PC-3 (cell line): ENCODE measurements at places on chromosomes 6 and 20. TPM values are rescaled to one million over a fixed set of nuclear protein-coding genes. Genes with fewer than 3 reads are reported as not detected.

PRRT1 gene
- total RNA-seq: 1.5 TPM in 1 of 2 replicates, not detected in the other

GSTA4 gene
- total RNA-seq: 10.1 and 20.9 TPM in 2 replicates

- no peaks in the 10 kb centered on the region for H3K4me1 ChIP-seq
- no peak overlapping the region for H3K27ac ChIP-seq
- peaks cover 56% of the 10 kb centered on the region for H3K36me3 ChIP-seq
- H3K4me3 ChIP-seq: no peak overlapping the region
Measured at GRCh38 chr20:34294563-34294962, 8.6 kb downstream of the AHCY start.

DNA sequence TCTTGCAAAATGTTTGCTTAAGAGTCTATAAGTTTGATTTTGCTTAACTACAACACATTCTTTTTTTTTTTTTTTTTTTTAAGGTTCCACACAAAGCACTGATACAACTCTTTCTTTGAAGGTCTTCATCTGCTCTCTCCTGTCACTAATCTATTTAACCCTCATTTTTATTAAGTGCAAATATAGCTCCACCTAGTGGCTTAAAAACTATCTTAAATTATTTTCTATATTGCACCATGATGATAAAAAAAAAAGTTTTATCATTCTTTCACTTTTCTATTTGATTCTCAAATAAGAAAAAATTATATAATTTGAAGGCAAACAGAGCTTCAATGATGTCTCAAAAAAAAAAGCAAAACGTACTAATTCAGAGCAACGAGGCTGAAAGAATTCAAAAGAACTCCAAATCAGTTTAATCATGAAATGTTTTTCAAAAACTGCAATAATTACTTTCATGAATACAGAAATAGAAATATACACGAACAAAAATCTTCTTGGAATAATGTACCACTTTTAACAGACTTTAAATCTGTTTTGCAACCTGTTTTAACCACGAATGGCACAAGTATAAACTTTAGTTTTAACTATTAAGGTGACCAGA lies 12.8 kb downstream of the ESF1 start:
- no peaks in the 10 kb centered on the region for H3K27me3 ChIP-seq
- no peak overlapping the region for H3K27ac ChIP-seq
- H3K4me1 ChIP-seq: no peaks in the 10 kb centered on the region

- H3K27me3 ChIP-seq: no peaks in the 10 kb centered on the region
- no peaks in the 10 kb centered on the region for H3K36me3 ChIP-seq
Measured at GRCh38 chr6:11323666-11324452, 91.4 kb upstream of the NEDD9 start.

BPIFB4 gene
- not detected in 2 replicates for total RNA-seq

DNA sequence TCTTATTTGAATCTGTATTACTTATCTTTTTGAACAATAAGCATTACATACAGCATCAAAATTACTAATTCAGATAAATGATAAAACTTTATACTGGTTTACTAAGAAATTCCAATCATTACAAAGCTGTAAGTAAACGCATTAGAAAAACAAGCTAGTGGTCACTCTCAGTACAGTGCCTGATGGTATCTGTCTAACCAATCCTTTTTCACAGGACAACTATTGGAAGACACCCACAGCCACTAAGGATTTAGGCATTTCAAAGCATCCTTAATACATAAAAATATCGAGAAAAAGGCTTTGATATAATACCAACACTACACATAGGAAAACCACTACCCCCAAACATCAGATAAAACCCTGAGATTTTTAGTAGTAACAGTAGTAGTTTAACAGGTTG lies 2.6 kb downstream of the CD164 start:
- no peaks in the 10 kb centered on the region for H3K27me3 ChIP-seq
- H3K4me3 ChIP-seq: peak overlapping the region; percentile 95
- H3K27ac ChIP-seq: no peak overlapping the region
- H3K4me1 ChIP-seq: peaks cover 22% of the 10 kb centered on the region
- DNase-seq: peak; percentile 13

- H3K27me3 ChIP-seq: no peaks in the 10 kb centered on the region
- no peaks in the 10 kb centered on the region for H3K4me1 ChIP-seq
- no peak within 1 kb of the TSS for H3K27ac ChIP-seq
- H3K36me3 ChIP-seq: no peaks in the 10 kb centered on the region
- no peak within 1 kb of the TSS for H3K4me3 ChIP-seq
Measured at GRCh38 chr6:131572686-131573415, at the start of gene ARG1. Gene ARG1, plus strand, starts transcription at chr6:131573226. Its CDS starts 57 bp downstream, at chr6:131573283.

- H3K27me3 ChIP-seq: no peaks in the 10 kb centered on the region
- no peak overlapping the region for H3K27ac ChIP-seq
- no peaks in the 10 kb centered on the region for H3K4me1 ChIP-seq
- no peaks in the 10 kb centered on the region for H3K36me3 ChIP-seq
- DNase-seq: no peak
Measured at GRCh38 chr6:73901986-73902385, 206.0 kb downstream of the CD109 start.

AKAP7 gene
- 3.6 and 7.4 TPM in 2 replicates for total RNA-seq

DNA sequence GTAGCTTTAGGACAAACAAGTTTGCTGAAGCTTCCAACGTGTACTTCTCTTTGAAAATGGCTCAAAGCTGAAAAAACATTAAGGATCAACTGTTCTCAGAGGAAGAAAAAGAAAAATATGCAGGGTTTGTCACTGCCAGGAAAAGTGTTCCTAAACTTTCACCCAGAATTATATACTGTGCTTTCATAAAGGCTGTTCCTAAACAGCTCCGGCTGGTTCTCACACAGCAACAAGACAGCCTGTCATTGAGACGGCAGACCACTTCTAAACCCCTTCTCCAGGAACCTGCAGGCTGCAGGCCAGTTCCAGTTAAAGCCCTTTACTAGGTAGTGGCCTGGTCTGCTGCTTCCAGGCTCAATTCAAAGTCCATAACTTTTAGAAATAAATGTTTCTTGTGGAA lies 97.4 kb upstream of the SOX4 start:
- no peak for DNase-seq
- no peak overlapping the region for H3K4me3 ChIP-seq
- H3K27me3 ChIP-seq: no peaks in the 10 kb centered on the region
- no peak overlapping the region for H3K27ac ChIP-seq
- no peaks in the 10 kb centered on the region for H3K4me1 ChIP-seq

DNA sequence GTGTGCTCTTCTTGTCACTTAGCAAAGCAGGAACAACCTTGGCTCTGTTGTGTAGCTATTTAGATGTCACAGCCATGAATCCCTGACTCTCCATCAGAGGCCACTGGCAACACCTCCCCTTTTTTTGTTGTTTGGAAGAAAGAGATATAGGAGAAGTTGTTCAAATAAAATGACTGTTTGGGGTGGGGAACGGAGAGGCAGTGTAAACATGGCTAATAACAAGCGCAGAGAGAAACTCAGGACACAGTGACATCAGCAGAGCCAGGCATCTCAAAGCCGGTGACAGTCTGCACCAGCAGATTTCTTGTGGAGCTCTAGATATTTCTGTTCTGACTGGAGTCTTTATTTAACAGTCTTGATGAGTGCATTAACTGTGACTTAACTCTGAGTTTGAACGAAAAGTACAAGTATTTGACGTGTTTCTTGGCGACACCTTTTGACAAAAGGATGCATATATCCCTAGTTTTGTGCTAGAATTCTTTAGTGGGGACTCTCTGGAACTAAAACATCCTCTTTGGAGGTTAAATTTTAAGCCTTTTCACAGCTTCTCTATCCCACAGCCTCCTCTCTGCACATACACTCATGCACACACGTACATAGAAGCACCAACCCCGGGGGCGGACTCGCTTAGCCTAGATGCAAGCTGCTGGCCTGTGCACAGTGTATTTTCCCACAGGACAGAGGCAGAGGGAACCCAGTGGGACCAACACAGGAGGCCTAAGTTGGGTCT lies 53.8 kb downstream of the ADAT2 start:
- no peaks in the 10 kb centered on the region for H3K27me3 ChIP-seq
- DNase-seq: peak; percentile 50
- H3K27ac ChIP-seq: peak overlapping the region; percentile 95
- H3K4me3 ChIP-seq: peak overlapping the region; percentile 47
- no peaks in the 10 kb centered on the region for H3K36me3 ChIP-seq
- peaks cover 43% of the 10 kb centered on the region for H3K4me1 ChIP-seq
